ENCODE measurements at places on chromosomes 16 and 17.

DNA sequence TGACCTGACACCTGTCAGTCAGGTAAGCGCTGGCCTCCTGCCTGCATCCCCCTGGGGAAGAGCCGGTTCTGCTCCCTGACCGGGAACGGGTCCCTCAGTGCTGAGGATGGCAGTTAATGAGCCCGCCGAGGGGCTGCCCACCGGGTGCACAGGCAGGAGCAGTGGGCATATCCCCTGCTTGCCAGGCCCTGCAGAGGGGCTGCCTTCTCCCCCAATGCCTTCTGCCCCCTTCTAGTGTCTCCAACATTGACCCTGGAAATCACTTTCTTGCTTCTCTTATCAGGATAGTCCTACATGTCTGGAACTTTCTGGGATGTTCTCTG, 388.5 kb downstream of the SEC14L1 start:
- no peak for DNase-seq

DNA sequence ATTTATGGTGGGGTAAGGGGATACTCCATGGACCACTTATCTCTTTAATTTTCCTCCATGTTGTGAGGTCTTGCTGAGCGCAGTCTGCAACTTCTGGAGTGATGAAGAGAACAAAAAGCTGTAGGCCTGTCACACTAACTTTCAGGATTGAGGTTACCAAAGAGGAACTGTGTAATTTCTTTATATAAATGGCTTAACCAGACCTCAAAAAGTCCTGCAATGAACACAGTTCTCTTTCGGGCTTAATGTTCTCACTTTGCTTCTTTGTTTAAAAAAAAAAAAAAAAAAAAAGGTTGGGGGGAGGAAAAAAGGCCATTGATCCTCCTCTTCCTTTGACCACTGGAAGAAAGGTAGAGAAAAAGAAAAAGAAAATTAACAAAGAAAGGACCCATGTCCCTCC, 86.8 kb upstream of the SOX9 start:
- no peak for DNase-seq

DNA sequence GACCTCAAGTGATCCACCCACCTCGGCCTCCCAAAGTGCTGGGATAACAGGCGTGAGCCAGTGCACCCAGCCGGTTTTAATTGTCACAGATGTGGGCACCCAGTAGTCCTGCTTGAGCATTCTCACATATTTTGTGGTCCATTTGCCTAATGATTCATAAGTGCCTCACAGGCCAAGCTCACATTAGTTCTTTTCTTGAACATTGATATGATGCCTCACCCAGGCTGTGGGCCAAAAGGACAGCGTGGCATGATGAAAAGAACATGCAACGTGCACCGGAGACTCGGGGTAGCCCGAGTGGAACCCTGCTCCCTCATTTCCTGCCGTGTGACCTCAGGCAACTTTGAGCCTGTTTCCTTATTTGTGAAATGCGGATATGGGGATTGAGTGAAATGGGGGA, 181.9 kb downstream of the SNX29 start:
- no peak for DNase-seq

- DNase-seq = no peak
These were observed 2.1 kb upstream of the ESRP2 start for GRCh38 chr16:68238029-68238345.

GRCh38 chr17:43713494-43714162, 45.0 kb downstream of the SOST start:
- no peak for DNase-seq

All from CD4-positive, alpha-beta T cell treated with Interleukin-15 for 1 hour (primary cell).